CD4-positive, alpha-beta T cell treated with Interleukin-17A for 1 hour (primary cell): ENCODE measurements at places on chromosomes 12 and 14.

- DNase-seq = no peak
Observed at GRCh38 chr14:90381011-90381786, 15.6 kb upstream of the CALM1 start.

GRCh38 chr12:120485961-120486881 is 9.7 kb upstream of the DYNLL1 start:
- no peak for DNase-seq

GRCh38 chr14:92591346-92591745 is 77.8 kb downstream of the RIN3 start:
- no peak for DNase-seq

DNA sequence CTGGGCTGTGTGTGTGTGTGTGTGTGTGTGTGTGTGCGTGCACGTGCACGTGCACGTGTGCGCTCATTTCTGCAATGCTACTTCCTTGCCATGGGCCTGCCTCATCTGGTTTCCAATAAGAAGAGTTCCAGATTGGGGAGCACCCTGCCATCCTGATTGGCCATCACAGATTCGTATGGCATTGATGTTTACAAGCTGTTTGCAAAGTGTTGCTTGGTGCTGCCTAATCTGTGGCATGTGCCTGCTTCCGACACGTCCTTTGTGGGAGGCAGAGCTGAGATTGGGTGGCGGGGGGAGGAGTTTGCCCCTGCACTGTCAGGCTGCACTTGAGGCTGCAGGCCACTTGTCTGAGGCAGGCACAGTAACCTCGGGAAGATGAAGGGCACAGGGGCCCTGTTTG is 39.2 kb downstream of the SAMD4A start:
- peak; percentile 9 for DNase-seq

DNA sequence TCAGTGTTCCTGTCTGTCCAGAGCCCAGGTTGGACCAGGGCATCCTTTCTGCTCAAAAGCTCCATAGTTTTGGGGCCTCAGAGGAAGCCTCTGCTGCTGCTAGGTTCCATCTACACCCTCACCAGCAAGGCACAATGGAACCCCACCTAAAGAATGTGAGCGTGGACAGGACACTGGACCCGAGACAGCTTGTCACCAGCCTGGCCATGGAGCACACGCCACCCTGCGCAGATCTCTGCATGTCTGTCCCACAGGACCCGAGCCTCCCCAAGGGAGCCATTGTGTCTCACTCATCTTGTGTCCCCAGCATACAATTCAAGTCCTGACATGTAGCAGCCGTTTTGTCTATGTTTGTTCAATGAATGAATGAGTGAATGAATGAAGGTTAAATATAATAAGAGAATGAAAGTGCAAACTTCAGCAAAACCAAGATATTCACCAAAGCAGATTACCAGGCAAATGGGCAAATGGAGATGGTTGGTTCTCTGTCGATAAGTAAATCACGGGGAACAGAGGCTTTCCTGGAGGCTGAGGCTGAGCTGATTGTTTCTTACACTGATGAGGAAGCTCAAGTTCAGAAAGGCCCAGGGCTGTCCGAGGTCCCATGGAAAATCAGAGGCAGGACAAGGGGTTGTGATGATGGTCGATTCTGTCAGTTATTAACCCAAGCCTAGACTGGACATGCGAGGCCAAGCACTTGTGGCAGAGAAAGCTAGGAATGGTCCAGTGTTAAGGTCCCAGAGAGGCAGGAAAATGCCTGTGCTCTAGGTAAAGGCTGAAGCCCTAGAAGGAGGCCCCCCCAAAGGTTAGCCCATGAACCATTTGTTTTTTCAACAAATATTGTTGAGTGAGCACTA is 27.0 kb downstream of the SERPINA3 start:
- DNase-seq = no peak

DNA sequence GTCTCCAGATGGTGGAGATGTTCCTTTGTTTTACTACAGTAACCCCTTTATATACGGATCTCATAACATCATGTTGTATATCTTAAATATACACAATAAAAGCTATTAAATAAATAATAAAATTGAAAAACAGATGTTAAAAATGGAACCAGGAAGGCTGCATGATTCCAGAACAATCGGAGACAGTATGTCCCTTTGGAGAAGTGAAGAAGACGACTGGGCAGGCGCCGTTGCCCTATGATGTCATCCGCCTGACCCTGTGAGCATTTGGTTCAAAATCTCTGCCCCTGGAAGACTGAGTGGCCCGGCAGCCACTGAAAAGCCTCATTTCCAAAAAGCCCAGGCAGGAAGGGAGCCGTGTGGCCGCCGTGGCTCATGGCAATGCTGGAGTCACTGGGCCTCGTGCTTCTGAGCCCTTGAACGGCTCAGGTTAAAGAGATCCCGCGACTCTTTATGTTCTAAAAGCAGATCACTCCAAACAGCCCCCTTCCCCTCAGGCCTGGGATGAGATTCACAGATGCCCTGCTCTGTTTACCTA is 30.8 kb downstream of the RIMBP2 start:
- no peak for DNase-seq

DNA sequence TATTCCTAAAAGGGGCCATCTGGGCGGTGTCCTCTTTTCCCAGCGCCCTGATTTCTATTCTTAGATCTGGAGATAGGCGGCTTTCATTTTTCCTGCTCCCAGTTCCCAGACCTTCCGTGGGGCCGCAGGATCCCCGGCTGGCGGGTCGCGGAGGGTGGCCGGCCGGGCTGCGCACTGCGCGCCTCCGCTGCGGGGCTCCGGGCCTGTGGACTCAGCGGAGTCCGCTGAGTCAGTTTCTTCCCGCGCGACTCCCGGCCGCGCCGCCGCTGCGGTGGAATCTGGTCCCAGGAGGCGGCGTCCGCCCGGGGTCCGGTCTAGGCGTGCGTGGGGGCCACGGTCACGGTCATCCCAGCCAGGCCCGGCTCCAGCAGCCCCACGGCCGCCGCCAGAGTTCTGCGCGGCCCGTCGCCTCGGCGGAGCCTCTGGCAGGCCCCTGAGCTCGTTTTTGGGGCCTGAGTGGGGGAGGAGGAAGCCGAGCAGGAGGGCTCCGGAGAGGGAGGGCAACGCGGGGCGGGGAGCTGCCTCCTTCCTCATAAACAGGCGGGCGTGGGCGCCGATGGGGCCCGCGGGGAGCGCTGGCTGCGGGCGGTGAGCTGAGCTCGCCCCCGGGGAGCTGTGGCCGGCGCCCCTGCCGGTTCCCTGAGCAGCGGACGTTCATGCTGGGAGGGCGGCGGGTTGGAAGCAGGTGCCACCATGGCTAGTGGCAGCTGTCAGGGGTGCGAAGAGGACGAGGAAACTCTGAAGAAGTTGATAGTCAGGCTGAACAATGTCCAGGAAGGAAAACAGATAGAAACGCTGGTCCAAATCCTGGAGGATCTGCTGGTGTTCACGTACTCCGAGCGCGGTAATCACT is at the start of gene LRRK2:
TSS of gene LRRK2 (plus strand) at position 559 of the 853 bp plus-strand sequence. CDS start at position 694, 135 bp downstream.
- peak; percentile 51 for DNase-seq

DNA sequence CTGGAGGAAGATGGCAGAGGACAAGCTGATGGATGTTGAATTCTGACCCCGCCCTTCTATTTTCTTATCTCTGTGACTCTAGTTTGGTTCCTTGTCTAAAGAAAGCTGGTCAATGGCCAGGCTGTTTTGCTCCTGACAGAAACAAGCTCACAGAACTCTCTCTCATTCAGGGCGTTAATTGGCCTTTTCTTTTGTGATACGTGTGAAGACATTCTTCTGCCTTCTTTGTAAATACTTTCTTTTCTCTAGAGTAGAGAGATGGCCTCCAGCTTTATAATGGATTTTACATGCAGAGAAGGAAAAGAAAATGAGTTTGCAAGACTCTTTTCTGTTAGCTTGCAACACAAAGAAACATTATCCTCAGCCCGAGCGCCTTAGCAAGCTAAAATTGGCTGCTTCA is 492.2 kb upstream of the CCDC196 start:
- no peak for DNase-seq

- peak; percentile 53 for DNase-seq
Observed at GRCh38 chr12:64392221-64392620, 1.7 kb upstream of the C12orf56 start.

- DNase-seq = no peak
Observed at GRCh38 chr14:53613404-53614253, 343.0 kb downstream of the BMP4 start.

- no peak for DNase-seq
Observed at GRCh38 chr12:109701064-109701463, 12.6 kb upstream of the FAM222A start.

GRCh38 chr14:94805680-94806288 is 35.9 kb upstream of the GSC start:
- DNase-seq = no peak

DNA sequence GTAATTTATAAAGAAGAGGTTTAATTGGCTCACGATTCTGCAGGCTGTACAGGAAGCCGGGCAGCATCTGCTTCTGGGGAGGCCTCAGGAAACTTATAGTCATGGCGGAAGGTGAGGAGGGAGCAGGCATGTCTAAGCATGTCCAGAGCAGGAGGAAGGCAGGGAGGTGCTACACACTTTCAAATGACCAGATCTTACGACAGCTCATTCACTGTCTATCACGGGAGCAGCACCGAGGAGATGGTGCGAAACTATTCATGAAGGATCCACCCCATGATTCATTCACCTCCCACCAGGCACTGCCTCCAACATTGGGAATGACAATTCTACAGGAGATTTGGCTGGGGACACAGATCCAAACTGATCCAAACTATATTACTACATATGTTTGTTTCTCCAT is 10.0 kb downstream of the SFSWAP start:
- DNase-seq = no peak

DNA sequence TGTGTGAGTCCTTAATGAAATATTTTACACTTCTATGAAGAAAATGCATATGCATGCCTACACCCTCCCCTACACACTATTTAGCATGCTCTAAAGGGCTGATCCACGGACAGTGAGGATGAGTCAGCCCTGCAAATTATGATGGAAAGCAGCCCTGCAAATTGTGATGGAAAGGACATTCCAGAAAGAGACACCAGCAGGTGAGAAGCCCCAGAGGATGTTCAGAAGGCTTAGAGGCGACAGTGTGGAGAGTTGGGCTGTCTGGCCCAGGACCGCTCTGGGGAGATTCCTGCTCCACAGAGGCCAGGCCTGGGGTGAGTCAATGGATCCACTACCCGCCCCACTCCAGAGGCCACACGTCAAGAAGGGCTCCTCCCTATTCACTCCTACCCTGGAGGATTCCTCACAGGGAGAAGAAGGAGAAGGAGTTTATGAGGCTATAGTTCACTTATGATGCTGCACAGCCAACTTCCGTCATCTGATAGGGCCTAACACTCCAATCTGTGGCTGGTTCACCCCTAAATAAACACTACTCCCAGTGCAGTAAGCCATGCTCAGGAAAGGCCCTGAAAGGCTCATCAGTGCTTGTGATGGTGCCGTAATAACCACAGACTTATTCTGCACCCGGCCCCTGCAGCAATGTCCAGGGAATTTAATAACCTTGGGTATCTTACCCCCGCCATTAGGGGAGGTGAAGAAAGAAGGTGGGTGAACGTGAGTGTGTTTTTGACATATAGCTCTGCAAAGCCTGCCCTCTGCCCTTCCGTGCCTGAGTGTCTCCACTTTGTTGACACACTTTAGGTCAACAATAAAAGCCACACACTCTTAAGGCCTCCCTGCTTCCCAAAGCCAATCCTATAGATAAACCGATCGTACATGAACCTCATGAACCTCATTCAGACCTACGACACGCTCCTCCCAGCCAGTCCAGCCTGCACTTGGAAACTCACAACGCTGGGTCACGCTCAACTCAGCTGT is 46.4 kb downstream of the CLMN start:
- DNase-seq = no peak

DNA sequence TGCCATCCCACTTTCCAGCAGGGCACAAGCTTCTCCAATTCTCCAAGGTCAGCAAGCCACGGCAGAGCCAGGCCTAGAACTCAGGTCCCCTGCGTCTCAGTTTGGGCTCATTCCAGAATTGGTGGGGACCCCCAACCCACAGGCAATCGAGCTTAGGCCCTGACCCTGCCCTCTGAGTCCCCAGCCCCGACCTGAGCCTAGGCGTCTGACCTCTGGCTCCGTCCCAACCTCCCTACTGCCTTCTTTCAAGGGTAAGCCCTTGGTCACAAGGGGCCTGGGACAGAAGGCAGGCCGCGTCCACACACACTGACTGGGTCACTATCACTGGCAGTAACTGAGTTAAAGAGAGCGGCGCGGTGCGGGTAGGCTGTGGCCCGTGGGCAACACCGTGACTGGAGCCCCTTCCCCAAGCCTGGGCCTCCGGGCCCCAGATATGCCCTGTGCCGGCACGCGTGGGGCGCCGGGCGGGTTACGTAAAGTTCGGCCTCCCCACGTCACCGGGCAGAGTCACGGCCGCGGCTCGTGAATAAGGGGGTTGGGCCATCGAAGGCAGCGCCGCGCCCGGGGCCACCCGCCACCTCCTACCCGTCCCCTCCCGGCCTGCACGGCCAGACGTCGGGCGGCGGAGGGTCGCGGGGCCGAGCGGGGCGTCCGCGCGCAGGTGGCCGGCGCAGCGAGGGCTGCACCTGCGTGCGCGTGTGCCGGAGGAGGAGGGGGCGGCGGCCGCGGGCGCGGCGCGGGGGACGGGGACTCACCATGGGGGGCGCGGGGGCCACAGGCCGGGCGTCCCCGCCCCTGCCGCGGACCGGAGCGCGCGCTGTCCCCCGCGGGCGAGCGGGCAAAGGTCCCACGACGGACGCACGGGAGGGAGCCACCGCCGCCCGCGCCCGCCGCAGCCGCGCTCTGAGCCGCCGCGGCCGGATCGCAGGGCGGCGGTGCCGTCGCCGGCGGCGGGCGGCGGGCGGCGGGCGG is 516 bp downstream of the ANKRD9 start:
- DNase-seq = peak; percentile 51

- DNase-seq = peak; percentile 34
Observed at GRCh38 chr14:61344437-61345150, 23.2 kb downstream of the PRKCH start.

GRCh38 chr12:28650906-28651305 is 460.6 kb downstream of the CCDC91 start:
- no peak for DNase-seq

- no peak for DNase-seq
Observed at GRCh38 chr14:55302367-55303124, 31.3 kb downstream of the FBXO34 start.

DNA sequence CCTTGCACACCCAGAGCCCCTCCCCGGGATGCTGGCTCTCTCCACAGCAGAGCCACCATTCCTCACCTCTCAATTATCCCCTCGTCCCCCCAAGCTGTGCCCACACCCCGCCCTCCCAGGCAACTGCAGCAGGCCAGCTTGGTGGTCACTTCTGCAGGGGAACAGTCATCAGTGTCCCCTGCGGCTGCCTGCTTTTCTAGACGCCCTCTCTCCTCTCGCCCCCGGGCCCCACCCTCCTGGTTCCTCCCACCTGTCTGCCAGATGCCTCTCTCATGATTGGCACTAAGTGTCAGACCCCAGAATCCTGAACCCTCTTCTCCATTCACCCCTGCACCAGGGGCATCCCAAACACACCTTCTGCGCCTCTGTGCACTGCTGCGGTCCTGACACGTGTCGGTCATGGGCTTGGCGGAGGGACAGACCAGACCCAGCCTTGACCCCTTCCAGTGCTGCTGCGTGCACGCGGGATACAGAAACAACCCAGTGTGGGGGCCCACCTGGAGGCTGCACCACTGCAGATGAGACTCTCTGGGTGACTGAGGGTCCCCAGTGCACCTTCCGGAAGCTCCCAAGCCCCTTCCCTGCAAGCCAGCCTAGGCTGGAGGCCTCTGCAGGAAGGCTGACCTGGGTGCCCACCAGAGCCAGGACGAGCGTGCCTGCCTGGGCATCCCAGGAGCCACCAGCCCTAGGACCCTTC is 99.5 kb downstream of the SETD3 start:
- no peak for DNase-seq
